Midbrain (tissue), 1 donor: ENCODE measurements at places on chromosomes 7 and 10.

GRCh38 chr7:116560021-116560970 is 35.5 kb downstream of the CAV1 start:
- no peak for DNase-seq

DNA sequence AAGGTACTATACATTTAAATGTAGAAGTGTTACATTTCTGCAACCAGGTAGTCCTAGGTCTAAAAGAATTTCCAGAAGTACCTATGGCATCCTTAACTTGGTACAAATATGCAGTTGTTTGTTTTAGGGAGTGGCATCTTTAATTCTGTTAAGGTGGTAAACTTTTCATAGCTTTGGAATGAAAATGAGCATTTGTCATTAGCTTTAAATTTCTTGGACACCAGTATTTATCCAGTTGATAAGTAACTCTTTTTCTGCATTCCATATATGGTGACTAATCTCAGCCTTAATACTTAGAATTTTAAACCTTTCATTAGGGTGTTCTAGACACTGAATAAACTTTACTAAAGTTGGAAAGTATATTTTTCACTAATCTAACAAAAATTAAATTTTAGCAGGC is 10.8 kb downstream of the SLF2 start:
- no peak for DNase-seq

DNA sequence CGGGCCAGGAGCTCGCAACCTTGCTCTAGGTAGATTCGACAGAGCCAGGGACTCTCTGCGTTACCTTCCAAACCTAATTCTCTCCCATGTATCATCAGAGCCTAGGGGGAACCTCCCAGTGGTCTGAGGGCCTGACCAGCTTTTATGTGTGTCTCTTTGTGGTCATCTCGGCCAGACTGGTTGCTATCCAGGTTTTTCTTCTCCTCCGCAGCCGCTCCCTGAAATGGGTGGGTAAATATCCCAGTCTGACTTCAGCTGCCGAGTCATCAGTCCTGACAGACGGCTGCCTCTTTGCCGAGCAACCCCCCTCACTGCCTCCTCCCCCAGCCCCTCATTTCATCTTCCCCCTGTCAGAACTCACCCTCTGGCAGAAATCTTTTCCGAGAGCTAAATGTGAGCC is 578.1 kb downstream of the LRMDA start:
- no peak for DNase-seq

DNA sequence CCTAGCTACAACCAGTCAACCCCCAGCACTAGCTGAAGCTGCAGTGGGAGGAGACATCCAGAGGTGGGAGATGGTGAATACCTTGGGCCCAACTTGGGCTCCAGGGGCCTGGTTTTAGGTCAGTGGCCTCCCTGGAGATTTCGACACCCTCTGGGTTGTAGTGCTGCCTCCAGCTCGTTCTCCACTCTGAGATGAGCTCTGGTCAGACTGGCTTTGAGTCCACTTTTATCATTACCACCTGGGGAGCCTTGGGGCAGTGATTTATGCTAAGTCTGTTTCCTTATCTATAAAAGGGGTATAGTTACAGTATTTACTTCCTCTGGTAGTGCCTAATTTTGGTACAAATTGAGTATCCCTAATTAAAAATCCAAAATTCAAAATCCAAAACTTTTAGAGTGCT is 22.8 kb downstream of the PPIA start:
- DNase-seq, result no peak

DNA sequence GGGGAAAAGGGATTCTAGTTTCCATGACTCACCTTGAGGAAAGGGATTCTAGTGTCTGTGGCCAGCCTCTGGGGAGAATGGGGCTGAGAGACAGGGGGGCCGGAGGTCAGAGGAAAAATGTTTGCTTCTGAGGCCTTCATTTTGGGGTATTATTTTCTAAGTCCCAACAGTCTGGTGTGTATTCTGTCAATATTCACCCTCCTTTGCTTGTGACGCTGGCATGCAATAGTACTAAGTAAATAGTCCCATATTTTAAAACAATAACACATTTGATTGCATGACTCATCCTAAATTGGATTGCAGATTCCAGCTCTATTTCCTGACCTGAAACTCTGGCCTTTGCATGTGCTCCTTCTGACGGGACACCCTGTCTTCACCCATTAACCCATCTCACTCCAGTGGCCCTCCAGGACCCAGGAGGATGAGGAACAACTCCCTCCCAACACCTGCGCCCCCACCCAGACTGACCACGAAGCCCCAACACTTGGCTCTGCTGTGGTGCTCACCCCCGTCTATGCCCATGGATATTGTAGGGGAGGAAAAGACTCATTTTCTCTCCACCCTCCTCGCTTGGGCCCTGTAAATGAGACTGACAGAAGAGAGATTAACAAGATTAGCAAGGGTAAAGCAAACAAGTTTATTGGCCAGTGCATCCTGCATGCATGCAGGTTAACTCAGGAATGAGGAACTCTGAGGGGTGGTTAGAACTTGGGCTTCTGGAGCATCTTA is 495.6 kb upstream of the KLF6 start:
- no peak for DNase-seq

- no peak for DNase-seq
Measured at GRCh38 chr10:7817576-7817975, 729 bp upstream of the TAF3 start.

- no peak for DNase-seq
Measured at GRCh38 chr10:80927419-80928078, 389.8 kb downstream of the SH2D4B start.
